Stimulated activated CD4-positive, alpha-beta T cell treated with anti-CD3 and anti-CD28 coated beads, TNF-alpha, amount 100 ng/mL, for 1 hour (primary cell): ENCODE measurements at places on chromosomes 3 and 15.

DNA sequence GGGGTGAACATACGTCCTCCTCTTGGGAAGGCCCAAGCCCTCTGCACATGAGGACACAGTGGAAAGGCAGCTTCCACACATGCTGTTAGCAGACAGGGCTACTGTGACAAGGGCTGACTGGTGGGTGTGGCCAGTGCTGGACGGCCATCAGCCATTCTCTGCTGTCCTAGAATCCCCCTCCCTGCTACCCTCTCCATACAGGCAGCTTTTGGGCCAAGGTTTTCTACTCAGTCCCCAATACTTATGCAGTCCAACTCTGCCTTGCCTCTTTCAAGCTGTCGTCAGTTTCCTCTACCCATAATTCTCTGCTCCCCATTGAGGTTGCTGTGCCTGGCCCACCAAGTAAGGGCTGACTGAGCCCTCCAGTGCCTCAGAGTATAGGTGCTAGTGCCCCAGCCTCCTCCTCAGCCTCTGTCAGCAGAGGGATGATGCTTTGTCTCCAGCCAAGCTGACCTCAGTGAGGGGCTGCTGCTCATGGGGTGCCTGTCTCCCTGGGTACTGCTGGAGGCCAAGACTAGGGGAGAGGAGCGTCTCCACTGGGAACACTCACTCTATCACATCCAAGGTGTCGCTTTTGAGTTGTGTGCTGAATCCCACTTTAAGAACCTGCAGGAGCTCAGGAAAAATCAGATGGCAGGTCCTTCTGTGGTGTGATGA lies 2.8 kb downstream of the LOXL1 start:
- no peak for DNase-seq

- no peak for DNase-seq
Measured at GRCh38 chr3:10194328-10195071, 29.8 kb downstream of the IRAK2 start.

- DNase-seq = no peak
Measured at GRCh38 chr3:15309662-15310335, 22.6 kb downstream of the SH3BP5 start.

DNA sequence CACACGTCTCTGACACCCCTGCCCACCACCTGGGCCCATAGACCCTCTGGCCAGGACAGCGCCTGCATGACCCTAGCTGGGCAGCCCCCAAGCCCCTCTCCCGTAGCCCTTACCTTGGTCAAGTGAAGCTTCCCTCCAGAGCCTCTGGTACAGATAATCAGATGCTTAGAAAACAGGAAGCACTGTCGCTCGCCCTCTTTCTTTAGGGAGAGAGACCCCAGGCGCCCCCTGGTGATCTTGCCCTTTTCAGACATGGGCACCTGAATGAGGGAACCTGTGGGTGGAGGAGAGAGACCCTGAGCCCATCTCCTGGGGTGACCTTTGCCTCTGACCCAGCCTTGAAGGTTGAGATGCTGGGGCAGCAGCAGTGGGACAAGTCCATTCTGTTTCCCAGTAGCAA lies 65.4 kb downstream of the RASGRF1 start:
- DNase-seq = no peak

DNA sequence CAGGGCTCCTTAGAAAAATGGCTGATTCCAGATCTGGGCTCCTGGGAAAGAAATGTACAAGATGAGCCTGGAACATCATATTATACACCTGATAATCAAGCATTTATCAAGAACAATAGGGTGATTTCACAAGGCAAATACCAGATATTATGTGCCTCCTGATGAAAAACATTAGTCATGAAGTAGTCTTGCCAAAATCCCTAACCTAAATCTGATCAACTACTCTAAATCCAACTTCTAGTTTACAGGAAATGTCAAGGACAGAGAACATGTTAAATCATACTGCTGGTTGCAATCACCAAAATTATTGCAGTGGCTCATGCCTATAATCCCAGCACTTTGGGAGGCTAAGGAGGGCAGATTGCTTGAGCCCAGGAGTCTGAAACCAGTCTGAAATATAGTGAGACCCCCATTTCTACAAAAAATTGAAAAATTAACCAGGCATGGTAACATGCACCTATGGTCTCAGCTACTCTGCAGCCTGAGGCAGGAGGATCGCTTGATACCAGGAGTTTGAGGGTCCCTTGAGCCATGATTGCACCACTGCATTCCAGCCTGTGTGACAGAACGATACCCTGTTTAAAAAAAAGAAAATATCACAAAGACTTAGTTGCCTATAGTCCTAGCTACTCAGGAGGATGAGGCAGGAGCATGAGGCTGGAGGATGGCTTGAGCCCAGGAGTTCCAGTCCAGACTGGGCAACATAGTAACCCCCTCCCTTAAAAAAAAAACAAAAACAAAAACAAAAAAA lies 34.9 kb upstream of the ATP13A3 start:
- DNase-seq = no peak

DNA sequence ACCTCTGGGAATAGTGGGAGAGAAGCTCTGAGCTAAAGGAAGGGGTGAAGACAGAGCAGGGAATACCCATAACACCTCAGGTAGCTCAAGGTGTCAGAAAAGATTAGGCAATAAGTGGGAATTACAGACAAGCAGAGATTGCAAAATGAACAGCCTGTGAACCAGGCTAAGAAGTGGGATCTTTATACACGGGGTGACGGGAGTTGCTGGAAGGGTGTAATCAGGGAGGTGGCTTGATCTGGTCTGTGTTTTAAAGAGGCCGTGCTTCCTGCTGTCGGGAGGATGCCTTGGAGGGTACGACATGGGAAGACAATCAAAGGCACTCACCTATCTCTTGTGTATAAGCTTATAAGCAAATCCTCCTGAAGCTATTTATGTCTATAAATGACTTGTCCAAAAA lies 216.3 kb downstream of the CLSTN2 start:
- no peak for DNase-seq

DNA sequence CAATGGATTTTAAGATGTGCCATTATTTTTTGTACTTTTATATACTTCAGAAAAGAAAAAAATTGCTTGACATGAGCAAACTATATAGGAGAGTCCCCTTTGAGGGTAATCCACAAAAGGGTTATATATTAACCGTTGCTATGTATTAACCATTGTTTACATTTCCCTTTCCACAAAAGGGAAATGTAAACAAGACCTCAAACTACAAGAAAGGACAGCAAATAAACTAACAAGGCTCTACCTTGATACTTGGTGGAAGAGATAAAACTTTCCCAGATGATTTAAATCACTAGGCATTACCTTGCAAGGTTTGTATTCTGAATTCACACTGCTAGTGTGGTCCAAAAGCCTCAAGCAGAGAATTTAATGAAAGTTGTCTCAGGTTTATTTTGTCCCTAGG lies 616.3 kb upstream of the BCHE start:
- DNase-seq = no peak
